ENCODE measurements at places on chromosomes 7 and 10.

DNA sequence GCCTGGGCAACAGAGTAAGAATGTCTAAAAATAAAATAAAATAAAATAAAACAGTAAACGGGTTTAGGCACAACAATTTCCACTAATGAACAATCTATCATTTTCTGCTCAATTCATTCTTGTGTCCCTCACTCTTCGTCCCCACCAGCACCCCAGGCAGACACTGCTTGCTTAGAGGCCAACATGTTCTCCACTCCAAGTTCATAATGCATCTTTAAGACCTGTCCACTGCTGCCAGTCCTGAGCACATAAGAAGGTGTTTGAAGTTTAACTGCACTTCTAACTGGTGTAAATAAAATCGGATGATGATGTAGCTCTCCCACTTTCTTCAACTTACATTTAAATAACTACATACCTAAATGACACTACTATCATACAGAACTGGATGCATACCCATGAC is 13.2 kb downstream of the PDLIM1 start:
- no peak for DNase-seq

GRCh38 chr7:117110480-117111315 is 157.4 kb downstream of the ST7 start:
- no peak for DNase-seq

GRCh38 chr10:13839430-13839990 is 252.7 kb downstream of the PRPF18 start:
- peak; percentile 94 for DNase-seq

GRCh38 chr10:61153771-61154170 is 209.8 kb upstream of the RHOBTB1 start:
- DNase-seq: no peak

DNA sequence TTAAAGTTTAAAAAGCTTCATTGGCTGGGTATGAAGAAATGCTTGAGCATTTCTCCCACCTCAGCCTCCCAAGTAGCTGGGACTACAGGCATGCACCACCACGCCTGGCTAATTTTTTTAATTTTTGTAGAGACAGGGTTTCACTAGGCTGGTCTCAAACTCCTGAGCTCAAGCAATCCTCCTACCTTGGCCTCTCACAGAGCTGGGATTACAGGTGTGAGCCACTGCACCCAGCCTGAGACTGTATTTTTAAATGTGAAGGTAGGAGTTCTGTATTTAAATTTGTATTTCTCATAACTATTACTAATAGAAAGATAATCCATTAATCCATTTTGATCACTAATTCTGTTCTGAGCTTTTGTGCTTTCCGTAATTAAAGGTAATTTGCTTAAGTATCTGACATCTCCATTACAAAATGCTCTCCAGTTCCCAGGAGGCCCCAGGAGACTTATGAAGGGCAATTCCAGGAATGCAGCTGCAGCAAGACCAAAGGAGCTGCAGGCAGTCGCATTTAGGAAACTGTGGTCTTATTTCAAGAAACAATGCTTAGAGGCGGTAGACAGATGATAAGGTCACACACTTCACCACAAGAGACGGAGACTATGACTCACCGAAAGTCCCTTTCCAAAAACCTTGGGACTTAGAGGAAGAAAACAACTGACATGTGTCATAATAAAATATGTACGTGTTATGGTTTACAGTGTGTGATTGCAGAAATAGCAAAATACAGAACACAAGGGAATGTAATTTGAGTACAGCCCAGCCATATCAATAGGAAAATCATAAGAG is 23.3 kb downstream of the YAE1 start:
- DNase-seq: peak; percentile 93

- no peak for DNase-seq
Measured at GRCh38 chr7:41969561-41970105, 266.7 kb upstream of the INHBA start.

- peak; percentile 60 for DNase-seq
Measured at GRCh38 chr10:123781324-123781900, 110.2 kb downstream of the CPXM2 start.

- no peak for DNase-seq
Measured at GRCh38 chr7:21915140-21915539, 30.6 kb downstream of the CDCA7L start.

DNA sequence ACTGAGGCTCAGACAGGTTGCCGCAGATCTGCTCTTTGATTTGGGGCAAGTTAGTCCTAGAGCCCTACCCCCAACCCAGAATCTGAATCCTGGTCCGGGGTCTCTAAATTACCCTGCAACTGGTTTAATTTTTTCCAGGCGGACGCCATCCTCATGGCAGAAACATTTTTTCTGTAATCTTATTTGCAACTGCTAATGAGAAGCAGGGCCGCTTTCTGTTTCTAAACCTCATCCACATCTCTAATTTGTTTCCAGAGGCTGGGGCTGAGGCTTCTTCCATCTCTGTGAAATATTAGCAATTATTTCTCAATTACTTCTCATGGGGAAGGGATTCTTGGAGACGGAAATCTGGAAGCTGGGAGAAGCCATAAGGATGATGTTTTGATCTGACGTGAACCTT is 261.6 kb downstream of the RPS24 start:
- no peak for DNase-seq

DNA sequence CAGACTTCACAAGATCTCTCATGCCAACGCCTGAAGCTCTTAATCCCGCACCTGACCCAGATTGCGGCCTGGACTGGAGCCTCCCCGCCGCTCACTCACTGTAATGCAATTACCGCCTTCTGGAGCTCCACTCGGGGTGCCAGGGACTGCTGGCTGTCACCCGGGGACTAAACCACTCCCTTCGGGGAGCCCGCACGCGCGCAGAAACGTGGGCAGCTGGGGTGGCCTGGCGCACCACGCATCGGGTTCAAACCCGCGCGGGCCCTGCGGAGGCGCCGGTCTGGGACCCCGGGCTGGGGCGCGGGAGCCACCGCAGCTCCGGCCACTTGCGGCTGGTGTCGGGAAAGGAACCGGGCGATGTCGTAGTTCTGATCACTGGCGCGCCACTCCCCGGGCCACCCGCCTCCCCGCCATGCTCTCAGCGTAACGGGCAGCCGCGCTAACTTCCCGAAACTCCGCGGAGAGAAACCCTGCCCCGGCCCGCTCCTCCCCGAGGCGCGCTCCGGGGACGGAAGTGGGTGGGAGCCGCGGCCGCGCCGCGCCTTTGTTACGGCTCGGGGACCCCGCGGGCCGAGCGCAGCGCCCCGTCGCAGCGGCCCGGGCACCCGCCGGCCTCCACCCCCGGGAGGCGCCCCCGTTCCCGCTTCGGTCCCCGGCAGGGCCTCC is 100.3 kb upstream of the SVIL start:
- peak; percentile 62 for DNase-seq

GRCh38 chr10:77919713-77920108 is 6.8 kb downstream of the DLG5 start:
- peak; percentile 87 for DNase-seq

DNA sequence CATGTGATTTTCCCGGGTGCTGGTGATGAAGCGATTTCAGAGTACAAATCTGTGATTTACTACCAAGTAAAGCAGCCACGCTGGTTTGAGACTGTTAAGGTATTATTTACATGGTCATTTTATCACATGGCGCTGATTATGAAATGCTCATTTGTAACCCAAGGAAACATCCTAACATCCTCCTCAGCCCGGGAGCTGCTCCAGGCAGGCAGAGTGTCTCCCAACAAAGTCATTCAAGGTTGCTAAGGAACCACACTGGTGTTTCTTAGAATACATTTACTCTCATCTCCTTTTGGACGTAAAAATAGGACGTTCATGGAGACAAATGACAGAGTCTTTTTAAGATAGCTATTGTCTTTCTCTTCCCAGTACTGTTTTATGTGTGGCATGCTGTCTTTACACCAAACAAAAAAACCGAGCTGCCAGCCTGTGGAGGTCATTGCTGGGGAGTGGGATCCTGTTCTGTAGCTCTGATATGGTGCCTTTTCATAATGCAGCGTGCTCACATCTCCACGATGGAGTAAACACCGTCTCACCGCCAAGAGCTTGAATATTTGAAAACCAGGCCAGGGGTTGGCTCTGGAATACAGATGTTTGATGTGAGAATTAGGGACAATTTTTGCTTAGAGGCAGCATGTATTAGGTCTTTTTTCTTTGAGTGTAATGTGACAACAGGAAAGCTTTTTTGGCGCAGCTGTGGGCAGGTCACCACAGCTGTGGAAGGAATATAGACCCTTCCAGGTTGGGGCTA is 119.6 kb downstream of the DOCK1 start:
- no peak for DNase-seq

- no peak for DNase-seq
Measured at GRCh38 chr7:94540428-94540827, 30.8 kb downstream of the CASD1 start.

All from islet precursor cell (in vitro differentiated cells).